ENCODE measurements at places on chromosomes 1 and 21.

GRCh38 chr21:35099310-35099709, 50.2 kb upstream of the RUNX1 start:
- no peak for DNase-seq

GRCh38 chr1:109632671-109633346, 13.2 kb downstream of the AMPD2 start:
- DNase-seq, result peak; percentile 37

DNA sequence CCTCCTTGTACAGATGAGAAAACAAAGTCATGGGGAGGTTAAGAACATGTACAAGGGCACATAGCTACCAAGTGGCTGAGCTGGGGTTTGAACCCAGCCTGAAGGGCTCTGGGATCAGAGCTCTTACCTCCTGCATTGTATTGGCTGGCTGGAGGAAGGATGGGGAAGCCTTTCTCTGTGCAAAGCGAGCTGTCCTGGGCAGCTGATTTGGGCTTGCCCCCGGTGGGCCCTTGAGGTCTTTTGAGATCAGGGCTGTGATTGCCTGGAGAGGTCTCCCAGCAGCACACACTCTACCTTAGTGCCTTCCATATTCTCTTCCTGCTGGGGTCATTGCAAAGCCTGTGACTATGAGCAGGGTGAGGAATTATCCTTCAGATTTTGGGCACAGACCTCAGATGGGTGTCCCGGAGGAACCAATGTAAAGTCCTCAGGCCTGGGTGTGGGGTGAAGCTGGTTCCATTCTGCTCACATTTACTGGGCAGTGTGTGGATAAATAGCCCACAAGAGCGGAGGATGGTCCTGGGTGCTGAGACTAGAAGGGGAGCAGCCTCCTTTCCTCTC, 53.3 kb upstream of the EPS8L3 start:
- no peak for DNase-seq

GRCh38 chr1:11316701-11317100, 43.7 kb downstream of the UBIAD1 start:
- no peak for DNase-seq

- no peak for DNase-seq
Measured at GRCh38 chr1:19665496-19666465, 1.1 kb downstream of the HTR6 start.

DNA sequence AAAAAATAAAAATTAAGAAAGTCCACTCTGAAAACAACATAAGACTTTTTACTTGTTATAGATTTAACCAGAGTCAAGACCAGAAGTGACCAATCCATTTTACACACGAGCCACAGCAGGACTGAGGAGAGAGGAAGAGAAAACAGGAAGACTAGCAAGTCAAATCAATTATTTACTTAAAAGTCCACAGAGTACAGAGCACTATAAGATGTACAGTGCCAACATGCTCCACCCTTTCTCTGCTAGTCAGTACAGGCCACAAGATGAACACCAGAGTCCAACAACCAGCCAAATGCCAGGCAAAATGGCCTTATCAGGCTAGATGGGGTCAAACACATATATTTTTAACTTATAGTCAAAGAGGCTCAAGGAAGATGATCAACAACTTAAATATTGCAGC, 19.5 kb downstream of the LUZP1 start:
- peak; percentile 75 for DNase-seq
